ENCODE measurements at places on chromosomes 11 and 22. TPM values are rescaled to one million over a fixed set of nuclear protein-coding genes. Genes with fewer than 3 reads are reported as not detected.
A peak's percentile ranks its signal among the peaks of the same experiment; 100 is the strongest.

Gene TTC36
- not detected for total RNA-seq

DNA sequence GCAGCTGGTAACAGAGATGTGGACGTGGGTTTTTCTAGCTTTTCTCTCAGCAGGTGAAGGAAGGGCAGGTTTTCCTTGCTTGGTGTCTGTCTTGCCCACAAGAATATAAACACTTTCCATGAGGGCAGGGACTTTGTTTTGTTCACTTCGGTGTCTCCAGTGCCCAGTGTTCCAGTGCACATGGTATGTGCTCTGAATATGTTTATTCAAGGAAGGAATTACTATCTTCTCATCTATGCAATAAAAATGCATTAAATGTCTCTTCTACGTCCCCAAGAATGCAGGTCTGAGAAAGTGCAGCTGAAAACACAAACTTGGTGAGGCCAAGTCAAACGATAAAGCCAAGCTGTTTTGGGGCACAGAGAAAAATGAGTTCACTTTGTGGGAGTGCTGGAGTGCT is 56.3 kb upstream of the PLET1 start:
- no peak for DNase-seq

- no peak for DNase-seq
Measured at GRCh38 chr22:43542681-43543521, 131.1 kb downstream of the MPPED1 start.

DNA sequence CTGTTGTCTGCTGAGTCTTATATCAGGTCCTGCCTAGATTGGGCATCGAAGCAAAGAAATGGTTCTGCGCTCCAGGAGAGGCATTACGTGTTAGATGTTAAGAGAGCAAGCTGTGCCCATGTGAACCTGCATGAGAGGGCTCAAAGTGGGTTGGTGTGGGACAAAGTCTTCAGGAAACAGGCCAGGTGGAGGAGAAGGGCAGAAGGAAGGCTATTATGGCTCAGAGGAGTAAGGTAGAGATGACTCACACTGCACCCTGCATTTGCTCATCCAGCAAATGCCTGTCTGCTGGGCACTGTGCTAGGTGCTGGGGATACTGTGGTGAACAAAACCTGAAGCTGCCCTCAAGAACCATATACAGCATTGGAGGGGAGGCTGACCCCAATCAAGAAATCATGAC is 5.8 kb downstream of the USP35 start:
- no peak for DNase-seq

GRCh38 chr11:100851147-100851546 is 164.1 kb downstream of the ARHGAP42 start:
- DNase-seq, result no peak

- peak; percentile 69 for DNase-seq
Measured at GRCh38 chr11:118870396-118871343, 13.0 kb upstream of the CXCR5 start.

Gene POTEH
- not detected for total RNA-seq

- no peak for DNase-seq
Measured at GRCh38 chr11:117973503-117973860, 12.7 kb upstream of the IL10RA start.

Gene CASP5
- not detected for total RNA-seq

Gene OR52A1
- total RNA-seq, result not detected

Gene AP1B1
- total RNA-seq, result 44.2 TPM

DNA sequence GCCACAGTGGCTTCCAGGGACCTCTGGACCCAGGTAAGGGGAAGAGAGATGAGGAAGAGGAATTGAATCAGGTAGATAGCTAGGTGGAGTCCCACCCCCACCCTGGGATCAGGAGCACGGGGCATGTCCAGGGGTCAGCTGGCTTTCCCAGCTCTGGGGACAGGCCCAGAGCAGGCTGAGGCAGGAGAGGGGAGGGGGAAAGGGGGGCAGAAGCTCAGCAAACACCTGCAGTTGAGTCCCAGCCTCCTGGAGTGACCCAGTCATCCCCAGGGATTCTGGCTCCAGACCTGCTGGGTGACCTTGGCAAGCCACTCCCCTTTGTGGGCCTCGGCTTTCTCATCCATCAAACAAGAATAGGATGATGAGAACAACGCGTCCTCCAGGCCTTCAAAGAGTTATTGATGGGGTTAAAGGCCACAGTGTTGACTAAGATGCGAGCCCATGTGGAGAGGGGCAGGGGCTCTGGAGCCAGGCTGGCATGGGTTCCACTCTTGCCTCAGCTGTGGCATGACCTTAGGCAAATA is 16.0 kb downstream of the STARD10 start:
- DNase-seq, result no peak

Gene GAL3ST1
- total RNA-seq, result 0.29 TPM

Gene RFPL1
- total RNA-seq, result not detected

Gene GGTLC3
- total RNA-seq, result not detected

Gene CDHR5
- not detected for total RNA-seq
